ENCODE measurements at places on chromosomes 1 and 21. TPM values are rescaled to one million over a fixed set of nuclear protein-coding genes. Genes with fewer than 3 reads are reported as not detected.

GRCh38 chr1:65623895-65624294 lies 168.8 kb upstream of the PDE4B start:
- no peak for DNase-seq

DNA sequence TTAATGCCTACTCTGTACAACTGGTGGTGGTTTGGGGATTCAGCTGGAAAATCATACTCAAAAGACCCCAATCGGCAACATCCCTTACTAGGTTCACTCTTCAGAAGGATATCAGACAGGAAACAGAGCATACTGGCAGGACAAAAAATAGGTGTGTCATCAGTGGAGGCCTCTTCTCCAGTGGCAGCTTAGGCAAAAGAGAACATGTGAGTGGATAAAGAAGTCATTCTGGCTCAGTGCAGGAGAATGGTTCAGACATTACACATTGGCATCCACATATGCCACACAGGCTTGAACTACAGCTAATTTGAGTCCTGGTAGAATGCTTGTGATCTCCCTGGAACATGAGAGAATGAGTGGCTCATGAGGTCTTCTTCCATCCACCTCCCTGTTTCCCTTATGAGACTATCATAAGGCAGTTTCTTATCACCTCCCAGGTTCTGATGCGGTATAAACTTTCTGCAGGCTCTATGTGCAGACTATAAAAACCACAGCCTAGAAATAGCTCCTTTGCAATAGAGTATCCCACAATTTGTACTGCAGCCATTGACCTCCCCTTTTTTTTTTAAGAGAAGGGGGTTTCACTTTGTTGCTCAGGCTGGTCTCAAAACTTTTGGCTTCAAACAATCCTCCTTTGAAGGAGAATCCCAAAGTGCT lies 24.7 kb downstream of the VAMP4 start:
- DNase-seq, result no peak

EPHA2 gene
- total RNA-seq, result 3.8 TPM

C8B gene
- not detected for total RNA-seq

GRCh38 chr1:145736191-145736590 lies 16.9 kb downstream of the CD160 start:
- DNase-seq, result no peak

- no peak for DNase-seq
These were observed 119.0 kb downstream of the SIM2 start for GRCh38 chr21:36817732-36818450.

SYCP1 gene
- not detected for total RNA-seq

GRCh38 chr21:36695671-36696389 lies 3.1 kb upstream of the SIM2 start:
- no peak for DNase-seq

- no peak for DNase-seq
These were observed 63.0 kb upstream of the RAB4A start for GRCh38 chr1:229207916-229208315.

- no peak for DNase-seq
These were observed 12.2 kb upstream of the IFI6 start for GRCh38 chr1:27684176-27684575.

GRCh38 chr1:13826009-13826408 lies 126.0 kb downstream of the PRDM2 start:
- DNase-seq, result no peak

VANGL2 gene
- total RNA-seq, result 0.44 TPM

LRRC53 gene
- not detected for total RNA-seq

DNA sequence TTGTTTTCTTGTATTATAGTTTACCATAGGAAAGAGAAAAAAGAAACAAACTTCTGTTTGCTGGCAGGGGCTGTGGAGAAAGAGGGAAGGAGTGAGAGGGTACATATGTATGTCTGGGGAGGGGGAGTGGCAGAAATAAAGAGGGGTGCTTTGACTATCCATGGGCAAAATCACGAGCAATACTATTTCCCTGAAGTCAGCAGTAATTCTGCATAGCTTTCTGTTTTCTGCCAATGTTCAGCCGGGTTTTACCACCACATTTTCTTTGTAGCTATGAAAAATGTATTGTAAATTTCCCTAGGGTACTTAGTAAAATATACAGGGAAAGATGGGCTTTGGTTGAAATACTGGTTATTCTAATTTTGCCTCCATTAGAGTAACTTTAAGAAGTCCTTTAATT lies 45.2 kb upstream of the PGD start:
- no peak for DNase-seq

LRRC3 gene
- total RNA-seq, result 1.1 TPM

DNA sequence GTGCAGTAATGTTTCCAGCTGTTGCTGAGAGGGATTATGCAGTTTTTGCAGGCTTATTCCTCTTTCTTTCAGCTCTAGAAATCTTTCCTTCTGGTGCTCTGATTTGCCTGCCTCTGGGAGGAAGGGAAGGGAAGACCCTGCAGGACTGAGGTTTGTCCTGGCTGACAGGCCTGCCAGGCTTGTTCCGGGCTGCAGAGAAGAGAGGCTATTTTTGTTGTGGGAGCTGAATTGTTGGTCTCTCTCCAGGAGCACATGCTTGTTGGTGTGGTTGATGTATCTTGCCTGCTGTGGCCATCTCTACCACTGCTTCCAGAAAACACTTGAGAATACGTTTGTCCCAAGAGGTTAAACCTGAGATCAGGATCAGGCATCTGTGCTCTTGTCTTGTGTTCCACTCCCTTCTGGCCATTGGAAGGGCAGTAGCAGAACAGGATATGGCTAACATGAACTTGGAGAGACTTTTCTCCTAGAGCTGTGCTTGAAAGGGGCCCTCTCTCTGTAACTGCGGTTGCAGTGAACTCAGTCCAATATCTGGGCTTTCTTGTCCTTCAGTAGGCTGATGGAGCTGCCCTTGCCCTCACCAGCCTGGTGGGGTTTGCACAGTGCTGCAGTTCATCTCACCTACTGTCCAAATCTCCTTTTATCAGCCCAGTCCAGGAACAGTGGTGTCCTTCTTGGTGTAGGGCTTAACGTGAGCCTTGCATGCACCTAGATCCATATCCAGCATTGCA lies 21.5 kb upstream of the SLC25A34 start:
- DNase-seq, result no peak

GRCh38 chr1:72434070-72434469 lies 151.7 kb upstream of the NEGR1 start:
- DNase-seq, result no peak

ORC1 gene
- total RNA-seq, result 0.20 TPM

DNA sequence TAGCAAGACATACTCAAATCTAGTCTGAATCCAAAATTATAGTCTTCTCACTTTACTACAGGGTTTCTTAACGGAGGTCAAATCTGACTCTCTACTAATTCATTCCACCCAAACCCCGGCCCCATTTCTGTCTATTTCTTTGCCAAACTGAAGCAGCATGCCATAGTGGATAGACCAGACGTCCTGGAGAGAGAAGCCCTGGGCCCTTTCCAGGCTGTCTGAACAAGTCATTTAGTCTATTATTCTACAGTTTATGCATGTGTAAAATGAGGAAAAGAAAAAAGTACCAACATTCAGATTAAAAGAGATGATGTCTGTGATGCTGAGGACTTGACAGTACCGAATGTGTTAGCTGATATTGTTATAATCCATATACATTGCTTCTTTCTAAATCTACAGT lies 95.0 kb downstream of the GDAP2 start:
- DNase-seq, result no peak

- no peak for DNase-seq
These were observed 42.8 kb downstream of the PRDM15 start for GRCh38 chr21:41836166-41837015.

ESPN gene
- total RNA-seq, result not detected

DNA sequence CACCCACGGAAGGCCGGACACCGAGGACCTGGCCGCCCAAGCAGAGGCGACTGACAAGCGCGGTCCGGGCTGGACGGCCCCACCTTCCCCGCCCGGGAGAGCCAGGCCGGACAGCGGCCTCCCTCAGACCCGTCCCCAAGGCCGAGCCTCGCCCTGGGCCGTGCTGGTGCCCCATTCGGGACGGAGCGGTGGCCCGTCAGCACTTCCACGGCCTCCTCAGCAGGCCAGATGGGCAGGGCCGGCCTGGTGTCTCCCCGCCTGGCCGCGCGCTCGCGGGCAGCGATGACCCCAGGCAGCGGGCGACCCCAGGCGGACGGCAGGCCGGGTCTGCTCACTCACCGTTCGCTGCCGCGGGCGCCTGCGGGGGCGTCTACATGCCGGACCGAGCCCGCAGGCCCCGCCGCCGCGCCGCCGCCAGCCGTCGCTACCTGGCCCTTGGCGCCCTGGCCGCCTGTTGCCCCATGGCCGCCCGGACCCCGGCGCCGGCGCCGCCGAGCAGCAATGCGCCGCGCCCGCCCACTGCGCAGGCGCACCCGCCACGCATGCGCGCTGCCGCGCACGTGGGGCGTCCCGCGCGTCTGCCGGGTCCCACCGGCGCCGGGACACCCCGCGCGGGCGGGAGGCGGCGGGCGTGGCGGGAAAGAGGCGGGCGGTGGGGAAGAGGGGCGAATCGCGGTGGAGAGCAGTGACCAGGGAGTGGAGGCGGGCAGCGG lies at the start of gene NADK:
NADK (minus strand) TSS at position 521 of the 713 bp plus-strand sequence. CDS start 13,064 bp downstream, outside the sequence.
- DNase-seq, result peak; percentile 84

GRCh38 chr21:25960402-25960801 lies 210.2 kb downstream of the APP start:
- no peak for DNase-seq

GNAT2 gene
- not detected for total RNA-seq

DNA sequence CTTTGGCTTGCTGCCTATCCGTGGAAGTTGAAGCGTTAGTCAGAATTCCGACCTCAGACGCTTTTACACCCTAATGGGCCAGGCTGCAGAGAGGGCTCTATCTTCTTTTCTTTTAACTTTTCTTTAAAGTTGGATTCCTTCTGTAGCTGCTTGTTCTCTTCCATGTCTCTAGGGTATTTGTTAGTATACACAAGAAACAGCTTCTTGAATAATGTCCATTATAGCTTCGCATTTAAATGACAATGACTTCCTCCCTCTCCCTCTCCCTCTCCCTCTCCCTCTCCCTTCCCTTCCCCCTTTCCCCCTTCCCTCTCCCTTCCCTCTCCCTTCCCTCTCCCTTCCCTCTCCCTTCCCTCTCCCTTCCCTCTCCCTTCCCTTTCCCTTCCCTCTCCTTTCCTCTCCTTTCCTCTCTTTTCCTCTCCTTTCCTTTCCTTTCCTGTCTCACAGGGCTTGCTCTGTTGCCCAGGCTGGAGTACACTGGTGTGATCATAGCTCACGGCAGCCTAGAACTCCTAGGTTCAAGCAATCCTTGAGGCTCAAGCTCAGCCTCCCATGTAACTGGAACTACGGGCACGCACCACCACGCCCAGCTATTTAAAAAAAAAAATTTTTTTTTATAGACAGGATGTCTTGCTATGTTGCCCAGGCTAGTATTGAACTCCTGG lies 33.0 kb downstream of the RIPPLY3 start:
- no peak for DNase-seq

GRCh38 chr1:155966135-155966534 lies 12.2 kb downstream of the ARHGEF2 start:
- DNase-seq, result no peak

- DNase-seq, result no peak
These were observed 248.3 kb downstream of the NUF2 start for GRCh38 chr1:163570071-163570470.

- DNase-seq, result no peak
These were observed 144.5 kb downstream of the NAV1 start for GRCh38 chr1:201683397-201683796.

GPATCH2 gene
- total RNA-seq, result 4.9 TPM

DNA sequence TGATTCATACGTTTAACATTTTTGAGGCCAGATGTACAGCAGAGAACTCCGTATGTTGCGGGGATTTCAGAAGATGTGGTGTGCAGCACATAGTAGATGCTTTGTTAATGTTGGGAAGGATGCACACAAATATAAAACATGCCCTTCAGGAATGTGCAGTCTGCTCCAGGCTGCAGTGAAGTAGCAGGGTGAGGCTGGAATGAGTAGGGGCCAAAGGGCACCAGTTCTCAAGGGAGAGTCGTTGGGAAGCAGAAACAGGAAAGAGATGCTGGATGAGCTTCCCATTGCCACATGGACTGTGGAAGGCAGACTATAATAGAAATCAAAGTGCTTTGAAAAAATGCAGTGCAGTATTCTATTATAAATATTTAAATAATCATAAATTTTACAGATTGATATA lies 126.9 kb downstream of the NOS1AP start:
- no peak for DNase-seq

GRCh38 chr1:32771561-32772280 lies 45.4 kb downstream of the YARS1 start:
- no peak for DNase-seq

DNA sequence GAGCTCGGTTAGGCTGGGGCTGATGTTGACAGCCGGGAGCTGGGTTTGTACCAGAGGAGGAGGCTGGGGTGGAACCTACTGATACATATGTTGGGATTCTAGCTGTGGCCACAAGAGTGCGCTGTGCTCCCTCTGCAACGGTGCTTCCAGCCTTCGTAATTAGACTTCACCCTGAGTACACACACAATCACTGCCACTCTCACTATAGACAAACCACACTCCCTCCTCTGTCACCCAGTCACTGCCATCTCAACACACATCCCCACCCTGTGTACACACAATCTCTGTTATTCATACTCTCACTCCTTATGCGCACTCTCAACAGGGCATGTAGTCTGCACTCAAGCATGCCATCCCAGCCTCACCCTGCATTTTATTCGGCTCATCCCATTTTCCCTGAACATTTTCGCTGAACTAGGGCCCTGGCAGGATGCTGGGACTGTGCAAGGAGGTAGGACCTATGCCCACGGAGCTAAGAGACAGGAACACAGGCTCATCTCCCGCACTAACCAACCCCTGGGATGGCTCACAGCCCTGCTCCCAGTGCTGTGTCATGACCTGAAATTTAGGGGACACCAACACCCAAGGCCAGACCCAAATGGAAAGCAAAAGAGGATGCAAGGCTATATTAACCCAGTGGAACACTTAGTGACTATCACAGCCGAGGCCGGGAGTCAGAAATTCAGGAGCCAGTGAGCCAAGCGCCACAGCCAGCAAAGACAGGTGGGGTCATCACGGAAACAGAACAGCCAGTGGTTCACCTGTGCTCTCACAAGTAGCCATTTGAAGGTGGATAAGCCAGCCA lies 5.7 kb downstream of the GJB3 start:
- peak; percentile 67 for DNase-seq

- no peak for DNase-seq
These were observed 66.6 kb downstream of the NAV1 start for GRCh38 chr1:201605385-201606010.

DNA sequence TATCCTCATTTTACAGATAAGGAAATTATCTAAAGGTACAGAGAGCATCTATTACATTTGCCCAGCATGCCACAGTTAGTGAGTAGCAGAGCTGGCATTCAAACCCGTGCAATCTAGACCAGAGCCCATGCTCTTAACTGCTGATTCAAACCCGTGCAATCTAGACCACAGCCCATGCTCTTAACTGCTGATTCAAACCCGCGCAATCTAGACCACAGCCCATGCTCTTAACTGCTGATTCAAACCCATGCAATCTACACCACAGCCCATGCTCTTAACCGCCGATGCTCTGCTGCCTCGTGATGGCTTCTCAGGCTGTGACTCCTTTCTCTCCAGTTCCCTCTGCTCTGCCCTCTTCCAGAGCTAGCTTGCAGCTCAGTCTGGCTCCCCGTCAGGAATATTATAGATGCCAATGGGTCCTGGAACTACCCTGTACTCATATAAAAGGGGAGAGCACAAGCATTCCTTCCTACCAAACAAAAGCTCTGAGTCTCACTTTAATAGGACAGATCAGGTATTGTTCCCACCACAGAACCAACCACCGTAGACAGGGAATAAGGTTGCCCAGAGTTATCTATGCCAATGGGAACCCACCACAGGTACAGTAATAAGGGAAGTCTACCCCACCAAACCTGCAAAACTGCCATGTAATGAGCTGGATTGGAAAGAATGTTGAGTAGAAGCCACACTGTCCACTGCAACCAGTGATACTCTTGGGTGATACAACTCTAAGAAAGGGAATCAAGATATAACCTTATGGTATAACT lies 78.4 kb downstream of the SMYD3 start:
- DNase-seq, result no peak

Measured in psoas muscle (tissue), 8 donors.